ENCODE measurements at places on chromosomes 2 and 18.

GRCh38 chr2:114082731-114083433 lies 193.0 kb downstream of the ACTR3 start:
- H3K27me3 ChIP-seq, result peaks cover 3% of the 10 kb centered on the region
- no peak overlapping the region for H3K4me3 ChIP-seq
- no peaks in the 10 kb centered on the region for H3K4me1 ChIP-seq
- no peak for DNase-seq
- H3K36me3 ChIP-seq, result no peaks in the 10 kb centered on the region

DNA sequence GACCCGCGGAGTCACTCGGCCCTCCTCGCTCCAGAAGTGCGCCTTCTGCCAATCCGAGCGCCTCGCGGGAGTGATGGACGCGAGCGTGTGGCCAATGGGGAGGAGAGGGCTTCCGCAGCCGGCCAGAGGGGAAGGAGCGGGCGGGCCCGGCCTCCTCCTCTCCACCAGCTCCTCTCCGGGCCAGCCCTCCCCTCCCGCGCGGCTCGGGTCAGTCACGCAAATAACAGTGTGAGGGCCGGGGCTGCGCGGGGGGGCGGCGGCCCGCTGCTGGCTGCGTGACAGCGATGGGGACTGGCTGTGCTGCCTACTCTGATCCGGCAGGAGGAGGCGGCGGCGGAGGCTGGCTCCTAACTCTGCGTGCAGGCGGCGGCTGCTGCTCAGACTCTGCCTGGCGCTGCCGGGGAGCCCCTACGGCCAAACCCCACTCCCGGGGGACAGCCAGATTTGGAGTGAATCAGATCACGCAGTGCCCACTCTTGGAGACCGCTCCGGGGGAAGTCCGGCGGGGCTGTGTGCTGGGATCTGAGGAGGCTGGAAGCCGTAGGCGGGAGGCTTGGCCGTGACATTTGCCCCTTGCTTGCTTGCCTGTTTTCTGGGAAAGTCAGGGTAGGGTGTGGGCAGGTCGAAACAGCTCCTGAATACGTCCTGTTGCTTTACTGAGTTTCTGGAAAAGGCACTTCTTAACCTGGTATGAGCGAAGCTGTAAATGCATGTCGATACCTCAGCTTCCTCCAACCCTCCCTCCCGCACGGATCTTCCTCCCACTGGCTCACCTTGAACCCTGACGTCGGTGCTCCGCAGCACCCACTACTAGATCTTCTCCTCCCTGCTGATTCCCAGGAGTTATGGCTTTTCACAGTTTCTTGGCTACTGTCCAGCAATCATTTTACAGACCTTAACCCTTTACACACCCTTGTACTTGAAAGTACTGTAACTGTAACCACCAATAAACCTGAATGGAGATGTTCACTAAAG lies 97.9 kb upstream of the SERTAD2 start:
- peak overlapping the region; percentile 96 for H3K27ac ChIP-seq
- H3K27me3 ChIP-seq, result no peaks in the 10 kb centered on the region
- H3K4me3 ChIP-seq, result peak overlapping the region; percentile 87
- peak; percentile 97 for DNase-seq
- peaks cover 24% of the 10 kb centered on the region for H3K4me1 ChIP-seq

- peaks cover 95% of the 10 kb centered on the region for H3K36me3 ChIP-seq
- H3K4me3 ChIP-seq, result peak overlapping the region; percentile 58
- H3K27ac ChIP-seq, result peak overlapping the region; percentile 81
- no peaks in the 10 kb centered on the region for H3K27me3 ChIP-seq
These were observed 16.2 kb downstream of the GALM start for GRCh38 chr2:38682008-38682575.

- no peaks in the 10 kb centered on the region for H3K36me3 ChIP-seq
- no peaks in the 10 kb centered on the region for H3K27me3 ChIP-seq
- peaks cover 3% of the 10 kb centered on the region for H3K4me1 ChIP-seq
- no peak overlapping the region for H3K4me3 ChIP-seq
- DNase-seq, result no peak
These were observed 201.5 kb downstream of the FAM210A start for GRCh38 chr18:13524811-13525210.

GRCh38 chr2:19689646-19690168 lies 212.1 kb downstream of the TTC32 start:
- no peak for DNase-seq
- no peak overlapping the region for H3K4me3 ChIP-seq
- no peaks in the 10 kb centered on the region for H3K27me3 ChIP-seq
- H3K27ac ChIP-seq, result no peak overlapping the region

GRCh38 chr2:119544075-119544938 lies at the start of gene CFAP221:
CFAP221 (plus strand) TSS chr2:119544449; CDS start chr2:119546132, 1,683 bp downstream.
- peaks cover 30% of the 10 kb centered on the region for H3K27me3 ChIP-seq
- no peak within 1 kb of the TSS for H3K27ac ChIP-seq
- H3K4me3 ChIP-seq, result peak within 1 kb of the TSS; percentile 70
- peak; percentile 46 for DNase-seq

DNA sequence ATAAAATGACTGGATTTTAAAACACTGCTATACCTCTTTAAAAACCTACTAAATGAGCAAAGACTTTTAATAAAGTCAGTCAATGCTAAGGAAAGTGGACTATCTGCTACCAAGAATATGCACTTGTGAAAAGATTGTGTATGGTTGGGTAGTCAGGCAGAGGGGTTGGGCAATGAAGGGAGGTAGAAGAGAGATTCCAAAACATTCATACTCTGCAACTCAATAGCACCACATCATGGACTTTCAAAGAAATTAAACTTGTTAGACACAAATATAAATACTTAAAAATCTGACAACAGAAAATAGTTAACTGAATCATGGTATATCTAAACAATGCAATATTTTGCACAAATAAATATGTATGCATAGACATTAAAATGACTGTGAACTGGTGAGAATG lies 139.9 kb upstream of the MAPRE2 start:
- H3K4me3 ChIP-seq, result no peak overlapping the region
- no peaks in the 10 kb centered on the region for H3K27me3 ChIP-seq
- no peaks in the 10 kb centered on the region for H3K36me3 ChIP-seq
- DNase-seq, result no peak

DNA sequence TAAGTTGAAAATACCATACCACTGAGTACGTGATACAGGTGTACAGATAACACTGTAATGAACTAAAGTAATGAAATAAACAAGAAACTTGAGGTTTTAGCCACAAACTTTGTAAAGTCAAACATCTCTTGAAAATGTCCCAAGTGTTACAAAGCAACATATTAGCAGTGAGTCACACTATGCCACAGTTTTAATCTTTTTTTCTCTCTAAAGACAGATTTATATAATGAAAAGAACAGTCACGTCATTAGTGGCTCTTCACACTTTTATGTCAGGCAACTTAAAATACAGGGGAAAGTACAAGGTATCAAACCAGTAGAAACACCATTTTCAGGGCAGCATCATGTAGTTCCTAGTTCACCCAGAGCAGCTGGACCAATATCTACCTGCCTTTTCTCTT lies 42.1 kb downstream of the RAPH1 start:
- H3K27ac ChIP-seq, result no peak overlapping the region
- H3K36me3 ChIP-seq, result peaks cover 2% of the 10 kb centered on the region
- no peak overlapping the region for H3K4me3 ChIP-seq
- DNase-seq, result no peak
- H3K4me1 ChIP-seq, result peaks cover 17% of the 10 kb centered on the region

GRCh38 chr2:191478799-191479679 lies 198.9 kb upstream of the NABP1 start:
- H3K27ac ChIP-seq, result no peak overlapping the region
- H3K4me3 ChIP-seq, result no peak overlapping the region
- H3K4me1 ChIP-seq, result no peaks in the 10 kb centered on the region
- no peaks in the 10 kb centered on the region for H3K36me3 ChIP-seq

DNA sequence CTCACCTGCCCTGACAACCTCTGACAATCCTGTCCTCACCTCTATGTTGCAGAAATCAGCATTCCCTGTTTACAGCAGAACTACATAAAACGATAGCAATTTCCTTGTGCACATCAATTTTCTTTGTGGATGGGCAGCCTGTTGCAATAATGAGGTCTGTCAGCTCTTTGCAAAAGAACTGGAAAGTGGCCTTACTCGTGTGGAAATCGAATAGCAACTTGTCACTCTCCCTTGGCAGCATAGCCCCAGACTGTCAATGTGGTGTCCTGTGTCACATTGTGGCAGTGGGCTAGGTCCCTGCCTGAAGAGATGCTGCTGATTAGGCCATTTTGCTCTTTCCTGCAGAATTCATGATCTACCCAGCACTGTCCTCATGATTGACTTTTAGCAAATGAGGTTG lies 531.9 kb downstream of the CCDC85A start:
- no peak for DNase-seq
- H3K4me1 ChIP-seq, result no peaks in the 10 kb centered on the region
- H3K4me3 ChIP-seq, result no peak overlapping the region

DNA sequence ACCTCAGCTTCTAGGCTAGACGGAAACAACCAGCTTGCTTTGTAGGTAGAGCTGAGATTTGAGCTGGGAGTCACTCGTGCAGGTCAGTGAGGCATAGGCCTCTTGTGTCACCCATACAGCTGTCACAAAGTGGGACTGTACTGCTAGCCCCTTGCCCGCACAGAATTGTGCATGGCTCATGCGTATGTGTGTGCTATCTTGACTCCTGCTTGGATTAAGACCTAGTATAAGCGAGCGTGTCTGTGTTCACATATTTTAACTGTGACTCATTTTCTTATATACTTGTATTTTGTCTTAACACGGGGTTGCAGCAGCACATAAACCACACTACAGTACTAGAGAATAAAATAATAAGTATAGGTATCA lies 20.1 kb downstream of the CEP68 start:
- H3K27ac ChIP-seq, result peak overlapping the region; percentile 22
- no peaks in the 10 kb centered on the region for H3K27me3 ChIP-seq
- no peak for DNase-seq

- DNase-seq, result no peak
- H3K36me3 ChIP-seq, result no peaks in the 10 kb centered on the region
- no peak overlapping the region for H3K27ac ChIP-seq
- H3K4me3 ChIP-seq, result no peak overlapping the region
These were observed 87.7 kb upstream of the FSHR start for GRCh38 chr2:49241991-49242390.

DNA sequence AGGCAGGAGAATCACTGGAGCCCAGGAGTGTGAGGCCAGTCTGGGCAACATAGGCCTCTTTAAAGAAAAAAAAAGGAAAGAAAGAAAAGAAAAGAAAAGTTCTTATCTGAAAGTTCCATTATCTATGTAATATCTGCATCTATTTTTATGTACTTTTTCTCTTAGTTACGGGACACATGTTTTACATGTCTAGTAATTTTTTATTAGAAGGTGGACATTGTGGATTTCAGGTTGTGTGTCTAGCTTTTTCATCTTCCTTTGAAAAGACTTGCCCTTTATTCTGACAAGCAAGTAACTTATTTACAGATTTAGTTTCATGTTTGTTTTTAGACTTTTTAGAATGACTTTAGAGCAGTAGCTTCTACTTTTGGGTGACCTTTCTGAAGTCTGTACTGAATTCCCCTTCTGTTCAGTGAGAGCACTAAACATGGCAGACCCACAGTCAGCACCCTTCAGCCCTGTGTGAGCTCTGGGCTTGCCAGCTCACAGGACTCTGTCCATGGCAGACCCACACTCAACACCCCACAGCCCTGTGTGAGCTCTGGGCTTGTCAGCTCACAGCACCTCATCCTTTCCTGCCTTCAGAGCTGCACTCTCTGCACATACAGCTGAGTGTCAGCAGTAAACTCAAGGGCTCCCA lies 17.5 kb downstream of the TRAPPC12 start:
- no peaks in the 10 kb centered on the region for H3K27me3 ChIP-seq
- no peak overlapping the region for H3K27ac ChIP-seq
- peaks cover 66% of the 10 kb centered on the region for H3K36me3 ChIP-seq

- H3K27ac ChIP-seq, result peak overlapping the region; percentile 6
- H3K36me3 ChIP-seq, result peaks cover 64% of the 10 kb centered on the region
- no peaks in the 10 kb centered on the region for H3K27me3 ChIP-seq
- H3K4me3 ChIP-seq, result no peak overlapping the region
- peaks cover 34% of the 10 kb centered on the region for H3K4me1 ChIP-seq
These were observed 7.7 kb upstream of the KCMF1 start for GRCh38 chr2:84963323-84963691.

DNA sequence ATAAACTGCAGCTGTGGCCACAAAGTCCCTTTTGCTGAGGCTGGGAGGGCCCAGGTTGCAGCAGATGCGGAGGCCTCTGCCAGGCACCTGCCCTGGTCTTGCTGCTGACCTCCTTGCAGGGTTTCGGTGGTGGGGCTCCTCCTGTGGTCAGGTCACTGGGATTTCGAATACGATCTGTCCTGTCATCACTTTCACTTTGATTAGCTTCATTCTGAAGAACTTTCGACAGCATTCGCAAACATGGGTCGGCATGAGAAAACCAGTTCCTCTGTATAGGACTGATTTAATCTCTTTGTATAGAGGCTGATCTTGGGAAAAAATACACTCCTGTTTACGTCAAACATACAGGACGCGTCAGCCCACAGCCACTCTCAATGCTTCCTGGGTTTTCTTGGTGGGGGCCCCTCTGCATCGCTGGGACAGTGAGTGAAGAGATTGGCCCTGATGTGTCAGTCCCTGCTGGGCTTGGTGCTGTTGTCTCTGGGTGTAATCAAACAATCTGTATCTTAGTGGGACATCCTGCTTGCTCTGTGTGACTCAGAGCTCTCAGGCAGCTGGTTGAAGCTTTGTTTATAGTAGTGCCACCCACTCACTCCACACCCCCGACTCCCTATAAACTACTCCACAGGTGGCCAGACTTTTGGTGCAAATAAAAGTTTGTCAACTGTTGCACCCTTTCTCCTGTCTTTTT lies 209.4 kb upstream of the CXCR4 start:
- H3K27ac ChIP-seq, result peak overlapping the region; percentile 93
- H3K36me3 ChIP-seq, result peaks cover 20% of the 10 kb centered on the region
- peak overlapping the region; percentile 57 for H3K4me3 ChIP-seq
- DNase-seq, result peak; percentile 76
- H3K4me1 ChIP-seq, result peaks cover 62% of the 10 kb centered on the region

DNA sequence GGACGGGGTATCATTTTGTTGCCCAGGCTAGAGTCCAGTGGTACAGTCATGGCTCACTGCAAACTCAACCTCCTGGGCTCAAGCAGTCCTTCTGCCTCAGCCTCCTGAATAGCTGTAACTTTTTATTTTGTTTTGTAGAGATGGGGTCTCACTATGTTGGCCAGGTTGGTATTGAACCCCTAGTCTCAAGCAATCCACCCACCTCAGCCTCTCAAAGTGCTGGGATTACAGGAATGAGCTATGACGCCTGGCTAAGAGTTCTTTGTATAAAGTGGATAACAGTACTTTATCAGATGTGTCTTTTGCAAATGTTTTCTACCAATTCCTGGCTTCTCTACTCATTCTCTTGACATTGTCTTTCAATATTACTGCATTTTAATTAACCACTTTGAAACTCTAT lies 17.1 kb upstream of the NT5DC4 start:
- no peak overlapping the region for H3K27ac ChIP-seq
- no peak overlapping the region for H3K4me3 ChIP-seq
- no peaks in the 10 kb centered on the region for H3K36me3 ChIP-seq

- no peak overlapping the region for H3K27ac ChIP-seq
- H3K36me3 ChIP-seq, result peaks cover 23% of the 10 kb centered on the region
- peaks cover 23% of the 10 kb centered on the region for H3K27me3 ChIP-seq
- peaks cover 12% of the 10 kb centered on the region for H3K4me1 ChIP-seq
These were observed 5.0 kb upstream of the ATP9B start for GRCh38 chr18:79064228-79064627.

GRCh38 chr2:10935953-10936942 lies 24.5 kb downstream of the KCNF1 start:
- H3K27me3 ChIP-seq, result no peaks in the 10 kb centered on the region
- no peak for DNase-seq
- H3K4me1 ChIP-seq, result peaks cover 2% of the 10 kb centered on the region
- H3K36me3 ChIP-seq, result no peaks in the 10 kb centered on the region
- H3K27ac ChIP-seq, result no peak overlapping the region
